ENCODE measurements at places on chromosomes 5 and 9.

DNA sequence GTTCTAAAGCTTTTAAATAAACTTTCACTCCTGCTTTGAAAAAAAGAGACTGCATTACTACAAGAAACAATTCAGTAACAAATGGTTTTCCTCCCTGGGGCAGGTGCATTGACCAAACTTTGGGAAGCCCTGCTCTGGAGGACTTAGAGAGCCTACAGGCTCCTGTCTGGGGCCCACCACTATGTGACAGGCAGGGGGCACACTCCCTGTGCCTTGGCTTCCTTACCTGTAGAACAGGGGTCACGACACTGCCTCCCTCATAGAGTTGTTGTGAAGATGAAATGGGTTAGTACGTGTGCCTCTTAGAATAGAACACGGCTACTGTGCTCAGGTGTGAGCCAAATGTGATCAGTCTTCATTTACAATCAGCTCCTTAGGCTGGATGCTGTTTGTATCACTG lies 130.1 kb downstream of the GPBP1 start:
- no peak for DNase-seq

DNA sequence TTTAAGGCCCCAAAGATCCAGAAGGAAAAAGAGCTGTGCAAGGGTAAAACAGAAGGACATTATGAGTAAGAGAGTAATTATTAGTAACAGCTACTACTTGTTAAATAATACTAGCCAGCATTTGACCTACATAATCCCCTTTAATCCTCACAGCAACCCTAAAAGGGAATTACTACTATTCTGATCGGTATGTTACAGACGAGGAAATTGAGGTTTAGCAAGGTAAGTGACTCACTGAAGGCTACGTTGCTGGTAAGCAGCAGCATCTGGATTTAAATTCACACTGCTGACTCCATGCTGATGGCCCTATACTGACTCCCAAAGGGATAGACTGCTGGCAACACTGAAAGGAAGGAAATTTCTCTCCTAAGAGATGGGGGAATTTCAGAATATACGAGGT lies 3.7 kb upstream of the FSD1L start:
- DNase-seq, result no peak

- DNase-seq, result no peak
Observed at GRCh38 chr5:672329-673160, 20.6 kb downstream of the TPPP start.

DNA sequence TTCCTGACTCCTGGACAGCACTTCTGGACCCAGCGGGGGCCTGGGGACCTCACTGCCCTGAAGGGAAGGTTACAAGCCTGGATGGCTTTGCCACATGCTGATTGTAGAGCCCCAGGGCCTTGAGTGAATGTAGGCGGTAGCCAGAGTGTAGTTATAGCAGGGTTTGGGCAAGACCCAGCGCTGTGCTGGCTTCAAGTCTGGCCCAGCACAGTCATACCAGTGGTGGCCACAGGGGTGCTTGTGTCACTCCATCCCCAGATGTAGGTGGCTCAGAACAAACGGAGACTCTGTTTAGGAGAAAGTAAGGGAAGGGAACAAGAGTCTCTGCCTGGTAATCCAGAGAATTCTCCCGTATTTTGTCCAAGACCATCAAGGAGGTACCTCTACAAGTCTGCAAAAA lies 84.6 kb downstream of the STARD4 start:
- no peak for DNase-seq

GRCh38 chr9:98445576-98445975 lies 190.1 kb upstream of the TBC1D2 start:
- no peak for DNase-seq

- no peak for DNase-seq
Observed at GRCh38 chr9:9504869-9505268, 1107.9 kb downstream of the PTPRD start.

DNA sequence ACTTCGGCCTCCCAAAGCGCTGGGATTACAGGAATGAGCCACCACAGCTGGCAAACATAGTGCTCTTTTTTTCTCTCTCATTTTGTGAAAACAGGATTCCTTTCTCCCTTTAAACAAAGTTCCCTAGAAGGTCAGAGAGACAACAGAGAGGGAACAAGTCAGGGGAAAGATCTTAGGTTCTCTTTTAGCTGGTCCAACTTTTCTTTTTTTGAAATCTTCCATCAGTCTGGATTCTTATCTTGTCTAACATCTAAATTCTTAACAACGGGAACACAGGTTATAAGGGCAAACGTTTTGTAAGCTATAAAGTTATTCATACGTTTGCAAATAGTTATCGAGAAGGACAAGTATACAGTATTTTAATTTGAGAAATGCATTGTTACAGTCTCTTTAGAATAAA lies 224.1 kb upstream of the TBCA start:
- DNase-seq, result no peak

GRCh38 chr5:10988622-10989021 lies 227.6 kb upstream of the DAP start:
- DNase-seq, result no peak

- no peak for DNase-seq
Observed at GRCh38 chr5:172007175-172008110, 1.0 kb upstream of the FBXW11 start.

DNA sequence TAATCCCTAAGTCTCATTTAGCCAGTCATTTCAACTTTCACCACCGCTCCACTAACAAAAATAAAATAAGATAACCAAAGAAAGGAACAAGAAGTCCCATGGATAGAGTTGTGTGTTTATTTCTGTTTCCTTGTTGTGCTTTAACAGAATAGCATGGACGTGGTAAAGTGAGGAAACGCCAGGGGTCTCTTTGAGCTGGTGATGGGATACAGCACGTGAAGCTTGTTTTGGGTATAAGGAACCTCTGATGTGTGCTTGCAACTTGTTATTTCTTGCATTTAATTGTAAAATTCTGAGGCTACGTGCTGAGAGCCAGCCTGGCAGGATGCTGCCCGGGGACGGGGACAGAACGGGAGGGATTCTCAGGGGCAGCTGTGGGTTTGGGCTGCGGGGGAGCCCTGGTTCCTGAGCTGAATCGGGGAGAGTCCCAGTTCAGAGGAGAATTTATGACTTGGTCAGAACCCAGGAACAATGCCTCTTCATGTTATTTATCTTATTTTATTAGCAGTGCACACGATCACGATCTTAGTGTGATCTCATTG lies 63.4 kb downstream of the ANKRD33B start:
- DNase-seq, result no peak

GRCh38 chr5:172412724-172413286 lies 41.5 kb downstream of the SH3PXD2B start:
- DNase-seq, result no peak

DNA sequence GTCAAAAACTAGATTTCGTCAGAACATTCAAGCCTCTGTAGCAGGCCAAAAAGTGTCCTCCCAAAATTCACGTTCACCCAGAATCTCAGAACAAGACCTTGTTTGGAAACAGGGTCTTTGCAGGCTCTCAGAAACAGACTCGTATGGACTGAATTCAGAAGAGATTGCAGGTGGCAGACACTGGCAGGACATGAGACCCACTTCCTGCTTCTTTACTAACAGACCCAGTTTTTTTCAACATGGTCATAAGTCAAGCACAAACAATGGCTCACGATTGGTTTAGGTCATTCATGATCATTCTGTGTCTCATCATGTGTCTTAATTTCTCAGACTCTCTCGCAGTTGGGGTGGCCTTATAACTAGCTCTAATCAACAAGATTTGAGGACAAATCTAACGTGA lies 5.4 kb upstream of the TENT4A start:
- no peak for DNase-seq

DNA sequence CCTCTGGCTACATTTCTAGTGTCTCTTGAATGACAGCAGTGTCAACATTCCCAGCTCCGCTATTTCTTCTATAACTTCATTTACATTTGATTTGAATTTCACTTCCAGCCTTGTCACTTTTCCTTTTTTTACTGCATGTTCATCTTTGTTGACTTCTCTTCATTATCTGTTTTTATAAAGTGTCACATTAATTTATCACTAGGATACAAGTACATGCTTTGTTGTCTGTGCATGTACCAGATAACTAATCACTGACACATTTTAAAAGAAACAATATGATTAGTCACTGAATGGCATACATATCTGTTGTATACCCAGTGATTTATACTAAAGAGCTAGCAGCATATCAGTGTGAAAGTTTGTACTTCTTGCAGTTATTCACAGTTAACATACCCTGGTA lies 29.1 kb downstream of the ARSK start:
- DNase-seq, result no peak

DNA sequence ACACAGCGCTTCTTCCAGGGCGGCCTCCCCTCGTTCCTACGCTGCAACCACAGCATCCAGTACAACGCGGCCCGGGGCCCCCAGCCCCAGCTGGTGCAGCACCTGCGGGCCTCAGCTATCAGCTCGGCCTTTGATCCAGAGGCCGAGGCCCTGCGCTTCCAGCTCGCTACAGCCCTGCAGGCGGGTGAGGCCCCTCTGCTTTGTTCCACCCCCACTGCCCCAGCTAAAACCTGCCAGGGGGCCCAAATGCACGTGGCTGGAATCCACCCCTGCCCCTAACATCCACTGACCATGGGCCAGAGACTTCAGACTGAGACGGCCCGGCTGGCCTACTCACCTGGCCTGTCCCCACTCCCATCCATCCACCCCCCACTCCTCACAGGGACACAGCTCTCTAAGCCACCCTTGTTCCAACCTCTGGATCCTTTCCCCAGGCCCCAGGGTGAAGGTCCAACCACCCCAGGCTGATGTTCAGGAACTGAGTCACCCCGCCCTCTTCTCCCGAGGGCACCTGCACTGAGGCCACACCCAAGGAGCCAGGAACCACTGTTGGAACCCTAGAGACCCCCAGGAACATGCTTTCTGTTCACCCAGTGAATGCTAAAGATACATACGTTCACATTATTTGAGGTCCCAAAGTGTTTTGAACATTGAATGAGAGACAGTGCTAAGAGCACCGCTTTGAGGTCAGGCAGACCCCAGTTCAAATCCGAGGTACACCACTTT lies 18.9 kb upstream of the ASS1 start:
- no peak for DNase-seq

DNA sequence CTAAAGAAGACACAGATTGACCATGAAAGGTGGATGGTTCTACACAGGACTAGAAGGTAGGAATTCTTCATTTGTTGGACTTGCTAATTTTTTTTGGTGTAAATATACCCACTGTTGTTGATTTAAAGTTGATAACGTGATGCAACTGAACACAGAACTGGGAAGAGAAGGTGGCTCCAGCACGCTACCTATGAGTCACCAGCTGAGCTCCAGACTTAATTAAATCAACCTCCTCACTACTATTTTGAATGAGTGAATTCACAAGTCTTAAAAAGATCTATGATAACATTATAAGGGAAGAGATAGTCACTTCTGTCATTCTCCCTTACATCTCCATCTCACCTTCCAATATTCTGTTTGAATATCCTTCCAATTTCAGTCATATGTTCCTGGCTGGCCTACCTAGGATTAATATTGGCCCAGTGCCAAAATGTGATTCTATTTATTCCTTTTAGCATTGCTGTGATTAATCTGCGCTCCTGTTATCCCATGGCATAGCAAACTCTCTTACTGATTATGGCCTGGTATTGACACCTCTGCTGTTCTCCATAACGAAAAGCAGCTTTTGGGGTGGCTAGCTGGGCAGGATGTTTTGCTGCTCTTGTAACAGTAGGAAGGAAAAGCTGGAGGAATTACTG lies 135.9 kb upstream of the CCDC152 start:
- no peak for DNase-seq

DNA sequence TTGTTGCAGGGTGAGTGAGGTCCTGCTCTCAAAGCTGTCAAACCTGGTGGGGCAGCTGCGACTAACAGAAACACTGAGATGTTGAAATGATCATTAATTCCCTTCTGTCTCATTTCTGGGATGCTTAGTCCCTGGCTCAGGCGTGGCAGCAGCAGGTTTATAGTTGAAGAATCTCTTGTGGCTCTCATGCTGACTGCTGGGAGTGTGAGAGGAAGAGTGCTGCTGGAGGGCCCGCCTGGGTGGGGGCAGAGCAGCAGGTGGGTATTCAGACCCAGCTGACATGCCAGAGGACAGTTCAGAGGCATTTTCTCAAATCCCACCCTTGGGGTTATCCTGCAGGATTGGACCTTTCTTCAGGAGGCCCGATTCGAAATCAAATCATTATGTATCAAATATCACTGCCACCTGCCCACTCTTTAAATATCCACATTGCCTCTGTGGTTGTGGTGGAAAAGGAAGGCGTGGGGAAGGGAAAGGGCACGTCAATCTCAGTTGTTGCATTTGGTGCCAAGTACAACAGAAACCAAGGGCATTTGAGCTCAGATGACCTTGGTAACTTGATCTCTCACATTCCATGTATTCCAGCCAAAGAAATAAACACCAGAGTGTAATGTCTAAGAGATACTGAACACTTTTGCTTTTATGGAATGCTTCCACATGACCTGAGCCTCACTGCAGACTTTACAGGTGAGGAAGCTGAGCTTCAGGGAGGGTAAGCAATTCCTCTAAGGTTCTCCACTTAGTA lies 224.3 kb downstream of the AOPEP start:
- DNase-seq, result no peak

GRCh38 chr9:81477669-81478068 lies 211.7 kb downstream of the TLE1 start:
- no peak for DNase-seq

DNA sequence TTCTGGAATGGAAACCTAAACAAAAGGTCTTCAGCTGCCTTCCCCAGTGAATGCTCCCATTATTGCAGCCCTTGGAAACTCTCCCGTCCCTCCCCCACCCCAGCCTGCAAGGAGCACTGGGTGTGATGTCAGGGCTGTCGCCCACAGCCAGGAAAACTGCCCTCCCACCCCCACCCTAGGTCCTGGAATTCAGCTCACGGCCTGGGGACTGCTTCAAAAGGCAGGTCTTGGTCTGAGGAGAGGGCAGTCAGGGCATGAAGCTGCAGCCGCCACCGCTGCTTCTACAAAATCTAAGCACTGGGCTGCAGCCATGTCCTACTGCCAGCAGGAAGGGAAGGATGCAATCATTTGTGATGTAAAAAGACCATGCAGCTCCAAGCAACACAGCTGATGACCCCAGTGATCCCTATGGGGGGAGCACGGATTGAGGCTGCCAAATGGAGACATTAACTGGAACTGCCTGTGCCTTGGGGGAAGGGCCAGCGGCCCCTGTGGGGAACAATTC lies 11.4 kb downstream of the GRHPR start:
- DNase-seq, result no peak

DNA sequence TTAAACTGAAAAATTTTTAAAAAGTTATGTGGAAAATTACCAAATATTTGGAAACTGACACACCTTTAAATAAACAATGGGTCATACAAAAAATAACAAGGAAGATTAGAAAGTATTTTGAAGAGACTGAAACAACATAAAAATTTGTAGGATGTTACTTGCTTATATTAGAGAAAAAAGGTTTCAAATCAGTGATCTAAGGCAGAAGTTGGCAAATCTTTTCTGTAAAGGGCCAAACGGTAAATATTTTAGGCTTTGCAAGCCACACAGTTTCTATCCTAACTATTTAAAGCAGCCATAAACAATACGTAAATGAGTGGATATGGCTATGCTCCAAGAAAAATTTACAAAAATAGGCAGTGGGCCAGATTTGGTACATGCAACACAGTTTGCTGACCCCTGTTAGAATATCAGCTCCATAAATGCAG lies 81.3 kb downstream of the OXCT1 start:
- no peak for DNase-seq

Measured in NCI-H187 treated with DMSO at 0.1 percent for 48 hours (cell line).